ENCODE measurements at places on chromosomes 6 and 20. TPM values are rescaled to one million over a fixed set of nuclear protein-coding genes. Genes with fewer than 3 reads are reported as not detected.
A peak's percentile ranks its signal among the peaks of the same experiment; 100 is the strongest.

DNA sequence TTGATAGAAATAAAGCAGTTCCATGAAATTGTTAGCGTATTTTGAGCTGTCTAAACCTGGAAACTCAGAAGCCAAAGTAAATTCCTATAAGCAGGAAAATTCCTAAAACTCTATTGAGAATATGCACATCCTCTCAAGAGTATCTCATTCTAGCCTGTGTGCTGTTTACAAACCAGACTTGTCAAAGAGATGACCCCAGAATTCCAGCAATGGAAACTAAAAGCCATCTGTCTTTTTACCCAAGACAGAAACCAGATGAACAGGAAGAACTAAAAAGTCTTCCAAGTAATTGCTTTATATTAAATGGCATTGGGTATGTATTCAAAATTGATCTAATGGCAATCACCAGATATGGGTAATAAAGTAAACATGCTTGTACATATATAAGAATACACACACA is 92.6 kb downstream of the COL19A1 start:
- H3K27ac ChIP-seq: no peak overlapping the region
- no peaks in the 10 kb centered on the region for H3K4me1 ChIP-seq
- H3K36me3 ChIP-seq: no peaks in the 10 kb centered on the region
- DNase-seq: no peak
- no peak overlapping the region for H3K4me3 ChIP-seq
- no peaks in the 10 kb centered on the region for H3K27me3 ChIP-seq

DNA sequence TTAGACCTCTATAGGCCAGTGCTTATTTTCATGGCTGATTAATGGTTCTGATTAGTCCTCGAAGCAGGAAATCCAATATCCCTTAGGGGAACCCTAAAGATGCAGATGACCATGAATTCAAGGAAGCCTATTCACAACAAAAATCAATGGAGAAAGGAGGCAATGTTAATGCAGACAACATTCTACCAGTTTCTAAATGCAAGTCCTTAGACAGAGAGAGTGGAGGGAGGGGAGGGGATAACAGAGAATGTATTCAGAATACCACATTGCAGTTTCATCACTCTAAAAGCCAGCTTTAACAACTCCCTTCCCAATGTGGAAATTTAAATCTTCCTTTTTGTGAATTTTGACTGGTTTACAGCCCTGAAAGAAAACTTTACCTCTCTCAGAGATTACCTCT is 87.1 kb upstream of the POU3F2 start:
- no peak overlapping the region for H3K27ac ChIP-seq
- no peak overlapping the region for H3K4me3 ChIP-seq
- no peaks in the 10 kb centered on the region for H3K4me1 ChIP-seq
- no peaks in the 10 kb centered on the region for H3K36me3 ChIP-seq
- DNase-seq: no peak
- no peaks in the 10 kb centered on the region for H3K27me3 ChIP-seq

TFAP2D gene
- total RNA-seq: not detected

GPRC6A gene
- total RNA-seq: 0.11 TPM

DNA sequence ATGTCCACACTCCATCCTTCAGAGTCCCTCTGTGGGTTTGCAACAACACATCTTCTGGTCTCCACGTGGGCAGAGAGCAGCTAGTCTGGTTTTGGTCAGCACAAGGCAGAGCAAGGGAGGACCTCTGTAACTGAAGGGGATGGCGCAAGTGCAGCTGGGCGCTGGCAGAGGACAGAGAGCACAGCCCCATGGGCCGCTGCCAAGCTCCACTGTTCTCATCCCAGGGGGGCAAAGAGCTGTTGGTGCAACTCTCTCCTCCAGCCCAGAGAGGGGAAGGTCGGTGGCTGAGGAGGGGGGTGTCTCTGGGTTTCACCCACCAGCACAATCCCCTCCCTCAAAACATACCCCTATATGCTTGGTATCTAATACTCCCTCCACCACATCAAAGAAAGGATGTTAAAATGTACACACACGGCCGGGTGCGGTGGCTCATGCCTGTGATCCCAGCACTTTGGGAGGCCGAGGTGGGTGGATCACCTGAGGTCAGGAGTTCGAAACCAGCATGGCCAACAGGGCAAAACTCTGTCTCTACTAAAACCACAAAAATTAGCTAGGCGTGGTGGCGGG is 9.1 kb downstream of the ATP9A start:
- H3K4me1 ChIP-seq: no peaks in the 10 kb centered on the region
- no peak for DNase-seq
- no peak overlapping the region for H3K27ac ChIP-seq
- no peaks in the 10 kb centered on the region for H3K27me3 ChIP-seq
- H3K4me3 ChIP-seq: no peak overlapping the region

- H3K27ac ChIP-seq: no peak overlapping the region
- no peak overlapping the region for H3K4me3 ChIP-seq
- DNase-seq: no peak
- no peaks in the 10 kb centered on the region for H3K4me1 ChIP-seq
- H3K27me3 ChIP-seq: no peaks in the 10 kb centered on the region
- no peaks in the 10 kb centered on the region for H3K36me3 ChIP-seq
These were observed 25.4 kb downstream of the KIAA0319 start for GRCh38 chr6:24620637-24621036.

APOM gene
- total RNA-seq: 1.6 TPM

DNA sequence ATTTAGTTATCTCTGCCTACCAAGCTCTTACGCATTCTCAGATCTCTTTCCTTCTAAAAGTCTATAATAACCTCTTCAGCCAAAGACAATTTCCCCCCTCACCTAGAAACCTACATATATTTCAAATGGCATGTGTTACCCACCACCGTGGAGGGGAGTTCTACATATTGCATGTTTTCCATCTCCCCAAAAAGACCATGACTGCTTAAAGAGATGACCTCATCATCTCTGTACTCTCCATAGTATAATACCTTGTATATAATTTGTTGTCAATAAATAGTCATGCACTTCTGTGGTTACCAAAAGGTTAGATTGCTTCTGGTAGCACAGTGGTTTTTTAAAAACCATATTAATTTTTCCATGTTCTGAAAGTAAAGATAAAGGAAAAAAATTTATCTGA is 148.4 kb downstream of the TBX18 start:
- H3K27ac ChIP-seq: no peak overlapping the region
- DNase-seq: no peak
- H3K4me1 ChIP-seq: no peaks in the 10 kb centered on the region
- H3K4me3 ChIP-seq: no peak overlapping the region

DNA sequence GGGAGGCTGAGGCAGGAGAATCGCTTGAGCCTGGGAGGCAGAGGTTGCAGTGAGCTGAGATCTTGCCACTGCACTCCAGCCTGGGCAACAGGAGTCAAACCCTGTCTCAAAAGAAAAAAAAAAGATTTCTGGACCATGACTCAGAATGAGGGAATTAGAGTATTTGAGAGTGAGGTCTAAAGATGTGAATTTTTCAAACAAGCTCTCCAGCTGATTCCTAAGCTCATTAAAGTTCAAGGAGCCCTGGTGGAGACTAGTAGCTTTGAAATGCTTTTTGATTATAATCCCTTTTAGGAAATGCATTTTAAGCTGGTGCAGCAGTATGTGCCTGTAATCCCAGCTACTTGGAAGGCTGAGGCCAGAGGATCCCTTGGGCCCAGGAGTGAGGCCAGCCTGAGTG is 21.8 kb upstream of the SRF start:
- no peak for DNase-seq
- H3K36me3 ChIP-seq: no peaks in the 10 kb centered on the region
- H3K4me1 ChIP-seq: no peaks in the 10 kb centered on the region
- H3K4me3 ChIP-seq: no peak overlapping the region
- H3K27ac ChIP-seq: no peak overlapping the region
- H3K27me3 ChIP-seq: no peaks in the 10 kb centered on the region

DNA sequence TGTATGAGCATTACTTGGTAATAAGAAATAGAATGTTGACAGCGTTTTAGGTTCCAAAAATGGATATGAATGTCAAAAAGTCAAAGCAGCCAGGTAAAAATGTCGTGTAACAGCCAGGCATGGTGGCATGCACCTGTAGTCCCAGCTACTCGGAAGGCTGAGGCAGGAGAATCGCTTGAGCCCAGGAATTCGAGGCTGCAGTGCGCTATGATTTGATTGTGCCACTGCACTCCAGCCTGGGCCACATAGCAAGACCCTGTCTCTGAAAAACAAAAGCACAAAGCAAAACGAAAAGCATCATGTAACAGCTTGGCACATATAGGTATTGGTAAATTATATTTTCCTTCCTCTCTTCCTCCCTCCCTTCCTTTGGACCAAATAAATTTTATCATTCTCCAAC is 16.2 kb upstream of the FOXP4 start:
- H3K36me3 ChIP-seq: no peaks in the 10 kb centered on the region
- no peak for DNase-seq
- H3K27ac ChIP-seq: no peak overlapping the region
- no peak overlapping the region for H3K4me3 ChIP-seq

GRCh38 chr20:35226884-35227681 is 593 bp downstream of the MMP24 start:
- no peaks in the 10 kb centered on the region for H3K27me3 ChIP-seq
- peak; percentile 38 for DNase-seq
- no peaks in the 10 kb centered on the region for H3K36me3 ChIP-seq
- H3K4me1 ChIP-seq: no peaks in the 10 kb centered on the region
- no peak overlapping the region for H3K27ac ChIP-seq
- H3K4me3 ChIP-seq: no peak overlapping the region

All from colonic mucosa (tissue), 4 donors.